ENCODE measurements at places on chromosomes 3 and 15.

DNA sequence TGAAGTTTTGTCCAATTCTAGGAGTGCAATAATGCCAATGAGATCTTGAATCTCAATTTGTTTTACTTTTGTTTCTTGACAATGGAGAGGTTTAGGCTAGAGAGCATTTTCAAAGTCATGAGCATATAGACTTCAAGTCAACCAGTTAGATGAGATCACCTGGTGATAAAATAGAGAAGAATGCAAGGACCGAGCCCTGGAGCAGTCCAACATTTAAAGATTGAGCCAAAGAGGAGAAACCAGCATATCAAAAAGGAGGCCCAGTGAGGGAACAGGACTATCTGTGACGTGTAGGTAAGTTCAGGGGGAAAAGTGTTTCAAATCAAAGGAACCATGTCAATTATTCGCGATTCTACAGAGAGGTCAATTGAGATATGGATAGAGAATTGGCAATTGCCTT, 1.7 kb upstream of the PIAS1 start:
- no peak for DNase-seq

DNA sequence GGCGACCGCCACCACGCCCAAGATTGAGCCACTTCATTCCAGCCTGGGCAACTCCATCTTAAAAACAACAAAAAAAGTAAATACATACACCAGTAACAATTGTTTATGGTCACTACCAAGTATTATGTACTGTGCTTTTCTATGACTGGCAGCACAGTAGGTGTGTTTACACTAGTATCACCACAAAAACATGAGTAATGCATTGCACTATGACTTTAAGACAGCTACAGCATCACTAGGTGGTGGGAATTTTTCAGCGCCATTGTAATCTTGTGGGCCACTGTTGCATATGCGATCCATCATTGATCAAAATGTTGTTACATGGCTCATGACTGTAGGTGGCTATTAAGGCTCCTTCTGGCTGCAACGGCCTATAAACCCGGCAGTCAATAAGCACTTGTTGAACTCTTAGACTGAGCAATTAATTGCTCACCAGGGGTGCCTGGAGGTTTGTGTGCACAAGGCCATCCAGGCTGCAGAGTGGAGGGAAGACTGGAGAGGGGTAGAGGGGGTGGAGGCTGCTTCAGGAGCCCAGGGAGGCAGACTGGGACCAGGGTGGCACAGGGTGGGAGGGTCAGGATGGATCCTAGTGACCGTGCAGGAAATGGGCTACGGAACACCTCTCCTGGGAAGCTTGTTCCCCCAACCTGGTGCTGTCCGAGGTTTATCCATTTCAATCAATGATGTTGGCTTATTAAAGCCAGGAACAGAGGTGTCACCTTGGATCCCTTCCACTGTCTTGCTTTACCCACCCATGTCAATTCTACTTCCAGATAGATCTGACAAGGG, 17.9 kb upstream of the COPG1 start:
- DNase-seq, result no peak

DNA sequence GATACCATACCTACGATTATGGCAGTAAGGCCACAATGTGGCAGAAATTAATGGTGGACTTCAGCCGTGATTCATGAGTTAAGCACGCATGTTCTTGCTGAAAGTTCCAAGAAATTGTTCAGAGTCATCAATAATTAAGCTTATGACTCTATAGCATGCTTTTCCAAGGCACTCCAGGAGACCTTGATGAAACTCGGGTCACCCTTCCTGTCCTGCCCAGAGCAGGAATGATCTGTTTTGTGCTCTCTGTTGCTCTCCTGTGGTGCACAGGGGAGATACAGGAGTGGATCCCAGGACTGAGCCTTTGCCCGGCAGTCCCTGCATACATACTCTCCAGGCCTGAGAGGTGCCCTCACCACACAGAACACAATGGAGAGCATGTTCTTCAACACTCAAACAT, 141.6 kb upstream of the SLC2A2 start:
- DNase-seq, result no peak

DNA sequence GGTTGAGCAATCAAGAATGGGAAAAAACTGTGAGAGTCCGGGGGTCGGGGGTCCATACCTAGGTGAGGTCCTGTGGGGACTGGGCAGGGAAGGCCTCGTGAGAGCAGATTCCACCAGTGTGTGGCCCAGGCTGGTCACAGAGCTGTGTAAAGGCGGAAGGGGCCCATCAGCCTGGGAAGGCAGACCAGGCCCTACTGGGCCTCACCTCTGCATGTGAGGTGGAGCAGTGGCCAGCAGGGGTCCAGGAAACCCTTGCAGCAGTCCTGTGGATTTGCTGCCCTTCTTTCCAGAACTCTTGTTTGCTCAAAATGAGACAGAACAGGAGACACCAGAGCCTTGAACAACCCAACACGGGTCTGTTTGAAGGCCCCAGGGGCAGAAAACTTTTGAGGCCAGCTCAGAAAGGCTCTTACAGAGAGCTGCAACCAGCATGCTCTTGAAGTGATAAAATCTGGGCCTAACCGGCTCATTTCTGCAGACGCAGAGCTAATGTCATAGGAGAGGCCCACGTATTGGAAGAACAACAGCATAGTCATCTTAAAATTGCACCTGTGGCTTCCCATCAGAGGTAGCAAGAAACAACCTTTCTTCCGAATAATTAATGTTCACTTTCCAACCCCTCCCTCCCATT, 30.3 kb upstream of the HHATL start:
- no peak for DNase-seq

DNA sequence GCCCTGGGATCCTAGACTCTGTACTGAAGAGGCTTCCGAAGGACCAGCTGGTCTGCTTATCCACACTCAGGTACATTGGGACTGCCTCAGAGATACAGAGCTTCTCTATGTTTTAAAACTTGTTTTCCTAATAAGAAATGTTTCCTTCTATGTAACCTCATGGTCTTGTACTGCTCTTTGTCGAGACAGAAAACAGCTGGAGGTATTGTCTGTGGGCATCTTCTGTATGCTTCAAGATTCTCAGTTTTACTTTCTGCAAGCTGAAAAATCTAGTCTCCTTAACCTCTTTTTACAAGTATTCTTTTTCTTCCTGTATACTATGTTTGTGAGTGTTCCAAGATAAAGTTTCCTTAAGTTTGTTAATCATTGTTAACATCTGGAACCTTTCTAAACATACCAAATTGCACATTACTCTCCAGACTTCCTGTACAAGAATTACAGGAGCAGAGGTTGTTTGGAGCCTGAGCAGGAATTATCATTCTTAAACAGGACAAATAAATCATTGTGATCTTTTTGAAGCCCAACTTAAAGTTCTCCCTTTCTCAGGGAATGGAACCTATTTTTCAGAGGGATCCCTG, 358.3 kb upstream of the CFAP20DC start:
- DNase-seq, result no peak

DNA sequence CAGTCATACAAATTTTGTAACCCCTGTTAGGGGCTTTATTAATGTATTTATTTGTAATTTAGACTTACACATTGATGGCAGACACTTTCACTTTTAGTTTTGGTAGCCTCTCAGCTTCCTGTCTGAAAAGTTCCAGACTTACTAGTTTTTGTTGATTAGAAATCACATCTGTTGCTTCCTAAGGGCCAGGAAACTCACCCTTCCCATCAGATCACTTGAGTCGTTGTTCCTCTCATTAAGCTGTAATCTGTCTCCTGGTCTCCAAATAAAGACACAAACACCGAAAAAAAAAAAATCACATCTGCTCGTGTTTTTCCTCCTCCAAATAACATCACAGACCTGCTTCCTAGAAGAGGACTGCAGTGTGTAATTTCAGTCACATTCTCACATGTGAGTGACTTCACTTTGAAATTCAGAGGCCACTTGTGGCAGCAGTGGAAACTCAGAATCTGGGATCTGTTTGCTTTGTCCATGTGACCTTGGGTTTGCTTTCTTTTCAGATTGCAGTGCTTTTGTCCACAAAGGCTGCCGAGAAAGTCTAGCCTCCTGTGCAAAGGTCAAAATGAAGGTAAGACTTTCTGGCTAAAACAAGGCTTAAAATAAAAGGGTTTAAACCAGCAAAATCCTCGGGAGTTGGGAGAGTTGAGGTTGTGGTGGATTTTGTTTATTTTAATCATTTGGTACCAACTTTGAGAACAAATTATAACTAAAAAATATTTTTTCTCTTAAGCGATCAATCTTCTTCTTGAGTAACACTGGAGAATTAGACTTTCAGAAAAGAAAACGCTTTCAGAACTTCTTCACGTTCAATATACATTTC, 87.0 kb downstream of the KLHL25 start:
- no peak for DNase-seq

GRCh38 chr15:27585041-27585640, 514.0 kb downstream of the OCA2 start:
- no peak for DNase-seq

DNA sequence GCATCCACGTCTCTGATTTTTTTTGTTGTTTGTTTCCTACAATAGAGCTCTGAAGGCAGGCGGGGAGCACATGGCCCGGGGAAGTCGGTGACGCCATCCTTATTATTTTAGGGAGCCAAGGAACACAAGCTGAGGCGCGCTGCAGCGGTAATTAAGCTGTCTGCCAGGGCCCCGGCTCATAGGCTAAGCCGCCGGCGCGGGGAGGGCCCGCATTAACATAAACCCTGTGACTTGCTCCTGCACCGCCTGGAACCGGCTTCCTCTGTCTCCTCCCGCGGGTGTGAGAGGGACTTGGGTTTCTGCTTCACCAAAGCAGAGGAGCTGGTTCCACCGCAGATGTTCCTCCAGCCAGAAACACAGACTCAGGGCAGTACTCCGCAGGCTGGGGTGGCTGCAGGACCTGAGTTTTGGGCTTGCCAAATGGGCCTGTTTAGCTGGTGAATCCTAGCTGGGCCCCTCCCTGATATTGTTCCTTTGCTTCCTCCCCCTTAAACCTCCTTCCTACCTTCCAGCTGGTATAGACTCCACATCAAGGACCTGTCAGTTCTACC, 25.3 kb downstream of the ANP32A start:
- no peak for DNase-seq

GRCh38 chr3:17551333-17551732, 191.1 kb downstream of the TBC1D5 start:
- no peak for DNase-seq

DNA sequence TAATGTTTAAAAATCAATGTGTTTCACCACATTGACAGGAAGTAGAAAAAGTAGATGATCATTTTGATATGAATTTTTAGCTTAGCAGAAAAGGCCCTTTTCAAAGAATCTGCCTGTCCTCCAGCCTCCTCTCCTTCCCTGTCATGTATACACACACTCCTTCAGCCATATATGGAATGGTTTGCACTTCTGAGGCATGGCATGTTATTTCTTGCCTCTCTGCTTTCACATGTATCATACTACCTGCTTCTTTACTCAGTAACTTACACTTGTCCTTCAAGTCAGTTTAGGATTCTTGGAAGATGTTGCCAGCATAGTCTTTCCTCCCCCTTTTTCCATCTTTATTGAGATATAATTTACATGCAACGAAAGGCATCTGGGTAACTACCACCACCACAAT, 79.0 kb downstream of the REC114 start:
- no peak for DNase-seq

GRCh38 chr3:111521891-111522290, 20.1 kb upstream of the CD96 start:
- DNase-seq, result no peak

DNA sequence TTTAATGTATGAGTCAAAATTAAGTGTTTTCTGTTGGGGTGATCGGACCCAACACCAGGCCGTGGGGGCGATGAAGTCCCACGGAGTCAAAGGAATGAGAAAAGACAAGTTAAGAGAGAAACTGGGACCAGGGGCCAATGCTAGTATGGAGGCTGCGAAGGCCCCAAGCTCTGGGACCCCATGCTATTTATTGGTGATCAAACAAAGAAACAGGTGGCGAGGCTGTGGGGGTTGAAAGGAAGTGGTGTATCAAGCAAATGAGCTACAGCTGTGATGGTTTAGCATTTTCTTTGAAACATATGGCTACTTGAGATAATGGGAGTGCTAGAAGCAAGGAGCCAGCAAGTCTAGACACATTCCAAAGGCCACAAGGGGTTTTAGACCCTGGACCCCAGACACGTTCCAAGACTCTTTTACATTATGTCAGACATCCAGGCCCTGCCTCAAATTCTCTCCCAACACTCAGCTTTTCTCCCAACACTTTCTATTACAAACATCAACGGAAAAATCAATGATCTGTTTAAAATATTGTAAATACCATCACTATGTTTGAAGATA, 56.0 kb upstream of the SNRPN start:
- DNase-seq, result no peak

GRCh38 chr15:75656813-75657212, 9.1 kb downstream of the SNX33 start:
- DNase-seq, result no peak

- DNase-seq, result no peak
These were observed 46.4 kb downstream of the DNASE1L3 start for GRCh38 chr3:58164199-58164879.

DNA sequence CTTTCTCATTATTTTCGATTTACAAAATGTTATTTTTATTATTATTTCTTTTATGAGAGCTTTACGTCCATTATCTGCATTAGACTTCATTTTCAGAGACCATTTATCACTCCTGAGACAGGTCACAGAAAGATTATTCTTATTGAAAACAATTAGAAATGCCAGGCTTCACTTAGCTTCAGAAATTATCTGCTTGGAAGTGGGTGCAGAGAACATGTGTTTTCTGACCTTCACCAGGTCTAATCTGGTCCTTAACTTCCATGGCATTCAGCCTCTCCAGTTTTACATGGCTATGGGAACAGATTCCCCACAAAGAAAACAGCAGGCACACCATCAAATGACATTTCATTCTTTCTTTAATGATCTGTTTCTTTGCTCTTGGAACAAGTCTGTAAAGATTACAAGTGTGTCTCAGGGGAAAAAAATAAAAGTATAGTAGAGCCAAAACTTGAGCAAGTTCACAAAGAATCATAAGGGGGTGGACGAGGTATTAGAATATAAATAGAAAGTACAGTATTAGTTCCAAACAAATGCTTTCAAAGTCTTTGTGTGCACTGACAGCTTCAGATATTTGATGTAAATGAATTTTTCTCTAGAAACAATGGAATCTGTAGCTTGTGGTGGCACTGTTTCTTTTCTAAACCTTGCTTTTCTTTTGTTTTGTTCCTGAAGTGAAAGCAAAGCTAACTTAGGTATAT, 294.2 kb upstream of the MEIS2 start:
- DNase-seq, result no peak

DNA sequence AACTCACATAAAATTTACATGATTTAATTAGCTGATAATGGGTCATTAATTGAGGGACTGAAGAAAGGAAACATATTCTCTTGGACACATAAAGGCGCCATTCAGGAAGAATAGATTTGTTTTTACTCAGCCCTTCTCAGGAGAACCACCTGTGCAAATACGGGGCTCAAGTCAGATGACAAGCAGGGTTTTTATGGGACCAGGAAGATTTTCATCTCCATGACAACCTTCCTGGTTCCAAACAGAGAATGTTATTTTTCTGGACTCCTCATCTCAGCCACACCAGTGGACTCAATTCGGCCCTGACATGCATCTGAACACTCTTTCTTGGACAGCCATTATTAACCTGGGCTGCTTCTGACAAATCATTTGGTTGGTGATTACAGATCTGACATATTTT, 120.5 kb downstream of the PDZRN3 start:
- DNase-seq, result no peak

- no peak for DNase-seq
These were observed 1.1 kb downstream of the PARP6 start for GRCh38 chr15:72271221-72271620.

All from GM19239 (cell line).